ENCODE measurements at places on chromosomes 3 and 15.
A peak's percentile ranks its signal among the peaks of the same experiment; 100 is the strongest.

DNA sequence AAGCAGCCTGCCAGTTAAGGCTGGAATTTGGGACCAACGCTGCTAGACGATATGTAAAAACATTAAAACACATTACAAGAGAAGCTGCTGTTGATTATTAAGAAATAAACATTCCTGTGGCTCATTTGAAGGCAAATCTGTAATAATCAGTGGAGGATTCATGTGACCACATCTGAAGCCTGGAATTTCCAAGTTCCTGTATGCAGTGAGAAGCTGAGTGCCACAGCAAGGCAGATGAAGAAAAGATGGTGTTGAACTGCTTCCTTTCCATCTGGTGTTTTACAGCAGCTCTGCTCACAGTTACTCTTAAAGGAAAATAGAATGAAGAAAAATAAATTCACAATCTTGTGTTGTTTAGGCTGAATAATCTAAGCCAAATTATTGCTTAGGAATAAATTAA lies 139.3 kb upstream of the ROBO2 start:
- DNase-seq = no peak

GRCh38 chr15:33545866-33546265 lies 235.1 kb downstream of the RYR3 start:
- no peak for DNase-seq

DNA sequence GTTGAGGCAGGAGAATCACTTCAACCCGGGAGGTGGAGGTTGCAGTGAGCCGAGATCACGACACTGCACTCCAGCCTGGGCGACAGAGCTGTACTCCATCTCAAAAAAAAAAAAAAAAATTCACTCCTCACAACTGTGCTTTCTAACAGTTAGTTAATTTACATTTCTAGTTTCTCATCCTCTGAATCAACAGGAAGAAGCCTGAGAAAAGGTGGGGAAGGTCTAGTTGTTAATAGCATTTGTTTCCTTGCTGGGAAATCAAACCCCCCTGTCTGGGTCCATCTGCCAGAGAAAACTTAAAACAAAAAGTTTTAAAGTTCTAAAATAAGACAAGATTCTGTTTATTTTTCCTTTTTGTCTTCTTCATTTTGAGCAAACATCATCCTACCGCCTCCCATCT lies 62.3 kb downstream of the TMEM39A start:
- no peak for DNase-seq

DNA sequence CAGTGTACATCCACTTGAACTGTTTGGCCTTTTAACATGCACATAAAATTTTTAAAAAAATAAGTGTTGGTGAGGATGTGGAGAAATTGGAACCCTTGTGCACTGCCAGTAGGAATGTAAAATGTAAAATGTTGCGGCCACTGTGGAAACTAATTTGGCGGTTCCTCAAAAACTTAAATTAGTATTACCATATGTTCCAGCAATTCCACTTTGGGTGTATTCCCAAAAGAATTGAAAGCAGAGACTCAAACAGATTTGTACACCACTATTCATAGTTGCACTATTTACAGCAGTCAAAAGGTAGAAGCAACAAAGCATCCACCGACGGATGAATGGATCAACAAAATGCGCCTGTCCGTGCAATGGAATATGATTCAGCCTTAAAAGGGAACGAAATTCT lies 55.2 kb upstream of the SEC61A1 start:
- no peak for DNase-seq

DNA sequence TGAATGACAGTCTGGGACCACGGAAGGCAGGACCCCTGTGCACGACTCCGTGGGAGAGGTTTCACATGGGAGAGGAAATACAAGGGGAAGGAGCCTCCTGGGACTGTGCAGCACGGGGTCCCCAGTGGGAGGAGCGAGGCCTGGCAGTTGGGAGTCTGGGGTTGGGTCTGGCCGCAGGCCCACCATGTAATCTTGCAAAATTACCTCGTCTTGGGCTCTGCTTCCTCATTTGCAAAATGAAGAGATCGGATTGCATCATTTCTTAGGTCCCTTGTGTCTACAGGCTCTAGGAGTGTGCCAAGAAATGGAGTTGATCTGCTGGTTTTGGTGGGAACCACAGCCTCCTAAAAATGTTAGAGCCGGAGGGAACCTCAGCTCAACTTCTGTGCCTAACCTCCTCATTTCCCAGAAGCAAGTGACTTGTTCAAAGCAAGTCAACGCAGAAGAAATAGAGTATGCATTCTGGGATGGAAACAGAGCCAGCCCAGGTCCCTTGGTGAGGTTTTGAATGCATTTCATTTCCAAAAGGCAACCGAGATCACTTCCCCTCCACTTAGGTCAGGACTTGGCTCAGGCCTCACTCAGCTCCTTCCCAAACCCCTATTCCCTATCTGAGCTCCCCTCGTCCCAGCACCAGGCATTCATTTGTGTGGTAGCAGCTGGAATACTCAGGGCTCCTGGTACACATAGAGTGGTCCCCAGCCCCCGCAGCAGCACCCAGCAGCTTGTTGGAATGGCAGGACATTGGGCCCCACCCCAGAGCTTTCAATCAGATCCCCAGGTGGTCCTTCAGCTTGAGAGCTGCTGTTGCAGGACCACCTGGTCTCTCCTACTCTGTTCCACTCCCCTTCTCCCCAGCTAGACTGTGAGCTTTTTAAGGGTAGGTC lies 267.7 kb downstream of the XXYLT1 start:
- DNase-seq = no peak

- DNase-seq = no peak
Observed at GRCh38 chr3:177567833-177568232, 370.6 kb upstream of the TBL1XR1 start.

- no peak for DNase-seq
Observed at GRCh38 chr15:66608159-66608558, 42.4 kb upstream of the LCTL start.

- DNase-seq = no peak
Observed at GRCh38 chr15:68584756-68585573, 6.2 kb downstream of the CORO2B start.

- DNase-seq = no peak
Observed at GRCh38 chr15:46242935-46243334, 608.1 kb downstream of the SQOR start.

DNA sequence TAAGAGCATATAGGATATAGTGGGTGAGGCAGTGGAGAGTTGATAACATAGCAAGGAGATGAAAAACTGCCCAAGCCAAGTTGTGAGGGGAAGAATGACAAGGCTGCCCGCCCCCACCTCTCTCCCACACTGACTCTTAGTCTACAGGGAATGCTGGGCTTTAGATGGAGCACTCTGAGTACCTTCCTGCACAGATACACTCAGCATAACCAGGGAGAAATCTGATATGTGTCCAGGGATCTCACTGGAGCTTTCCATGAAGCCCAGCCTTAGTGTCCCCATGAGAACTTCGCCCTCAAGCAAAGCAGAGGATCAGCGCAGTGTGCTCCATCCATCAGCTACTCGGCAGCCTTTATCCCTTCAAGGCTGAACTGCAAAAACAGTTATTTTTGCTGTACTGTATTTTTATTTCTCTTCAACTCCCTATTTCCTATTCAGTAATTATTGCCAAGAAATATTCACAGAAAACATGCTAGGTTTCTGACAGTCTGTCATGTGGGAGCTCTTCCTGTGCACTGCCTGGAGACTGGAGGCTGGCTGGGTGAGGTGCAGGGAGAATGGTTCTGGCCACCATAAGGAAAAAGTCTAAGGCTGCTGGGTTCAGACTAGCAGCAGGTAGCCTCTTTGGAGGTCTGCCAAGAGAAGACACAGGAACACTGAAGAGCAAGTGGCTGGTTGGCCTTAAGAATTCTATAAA lies 475.2 kb upstream of the PPP2R3A start:
- no peak for DNase-seq

- no peak for DNase-seq
Observed at GRCh38 chr3:191369616-191370010, 39.3 kb upstream of the UTS2B start.

DNA sequence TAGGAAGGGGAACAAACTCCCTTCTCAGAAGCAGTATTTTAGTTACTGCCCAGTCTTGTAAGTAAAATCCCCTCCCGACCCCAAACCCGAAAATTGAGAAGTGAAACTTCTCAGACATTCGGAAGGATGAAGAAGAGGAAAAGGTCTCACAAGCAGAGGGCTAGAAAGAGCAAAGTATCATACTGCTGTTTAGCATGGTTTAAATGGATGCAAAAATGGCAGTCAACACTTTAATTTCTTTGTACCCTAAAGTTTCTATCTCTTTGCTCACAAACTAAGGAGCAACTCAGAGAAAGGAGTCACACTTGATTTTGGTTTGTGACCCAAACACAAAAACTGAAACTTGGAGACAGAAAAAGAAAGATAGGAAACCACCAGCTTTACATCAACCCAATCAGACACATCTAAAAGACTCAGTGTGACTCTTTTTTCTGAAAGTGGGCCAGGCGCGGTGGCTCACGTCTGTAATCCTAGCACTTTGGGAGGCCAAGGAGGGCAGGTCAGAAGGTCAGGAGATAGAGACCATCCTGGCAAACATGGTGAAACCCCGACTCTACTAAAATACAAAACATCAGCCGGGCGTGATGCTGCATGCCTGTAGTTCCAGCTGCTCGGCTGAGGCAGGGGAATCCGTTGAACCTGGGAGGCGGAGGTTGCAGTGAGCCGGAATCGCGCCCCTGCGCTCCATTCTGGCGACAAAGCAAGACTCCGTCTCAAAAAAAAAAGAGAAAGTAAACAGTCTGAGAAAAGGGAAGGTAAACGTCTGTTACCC lies 63.2 kb upstream of the ATP11B start:
- DNase-seq = no peak

- peak; percentile 64 for DNase-seq
Observed at GRCh38 chr15:100229181-100230163, 112.3 kb downstream of the ADAMTS17 start.

DNA sequence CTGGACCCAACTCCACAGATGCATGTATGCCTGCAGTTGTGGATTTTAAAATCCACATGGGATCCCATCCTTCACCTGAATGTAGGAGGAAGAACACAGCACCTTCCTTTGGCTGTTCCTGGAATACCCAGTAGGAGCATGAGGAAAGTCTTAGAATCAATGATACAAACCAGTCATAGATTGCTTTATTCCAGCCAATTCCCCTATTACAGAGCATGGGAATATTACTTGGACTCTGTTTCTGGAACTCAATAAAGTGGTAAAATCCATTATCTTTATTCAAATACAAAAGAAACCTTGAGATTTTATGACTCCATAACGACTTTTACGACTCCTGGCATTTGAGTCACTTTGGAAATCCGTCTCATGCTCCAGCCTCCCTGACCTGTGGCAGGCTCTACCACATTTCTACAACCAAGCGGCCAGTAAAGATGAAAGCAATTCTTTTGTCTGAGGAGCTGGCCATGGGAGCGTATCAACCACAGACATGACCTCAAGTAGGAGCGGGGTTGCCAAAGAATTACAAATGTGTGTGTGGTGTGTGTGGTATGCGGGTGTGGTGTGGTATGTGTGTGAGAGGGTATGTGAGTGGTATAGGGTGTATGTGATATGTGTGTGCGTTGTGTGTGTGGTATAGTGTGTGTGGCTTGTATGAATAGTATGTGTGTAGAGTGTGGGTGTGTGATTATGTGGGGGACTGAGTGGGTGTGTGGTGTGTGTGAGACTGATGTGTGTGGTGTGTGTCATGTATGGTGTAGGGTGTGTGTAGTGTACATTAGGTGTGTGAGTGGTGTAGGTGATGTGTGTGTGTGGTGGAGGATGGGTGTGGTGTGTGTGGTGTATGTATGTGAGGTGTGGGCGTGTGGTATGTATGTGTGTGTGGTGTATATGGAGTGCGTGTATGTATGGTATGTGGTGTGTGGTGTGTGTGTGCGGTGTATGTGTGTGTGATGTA lies 40.0 kb downstream of the ARRDC4 start:
- DNase-seq = no peak

DNA sequence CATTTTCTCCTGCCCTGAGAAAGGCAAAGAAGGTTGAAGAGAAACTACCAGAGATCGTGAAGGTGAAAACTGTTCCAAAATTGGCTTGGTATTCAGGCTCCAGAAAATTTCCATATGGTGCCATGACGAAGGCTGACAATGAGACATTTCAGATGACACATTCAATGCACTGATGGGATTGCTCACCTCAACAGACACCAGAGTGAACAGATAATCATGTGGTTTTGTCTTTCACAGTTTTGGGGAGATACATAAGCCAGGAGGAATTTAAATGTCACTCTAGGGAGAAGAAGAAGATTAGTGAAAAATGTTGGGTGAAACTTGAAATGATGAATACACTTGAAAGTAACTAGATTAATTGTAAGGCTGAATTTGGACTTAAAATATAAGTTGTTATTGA lies 339.7 kb upstream of the EPHA3 start:
- DNase-seq = no peak
